Activated CD4-positive, CD25-positive, alpha-beta regulatory T cell treated with anti-CD3 and anti-CD28 coated beads, Interleukin-2, amount 50 U/mL, for 24 hours (primary cell): ENCODE measurements at places on chromosomes 4 and X.

- ATAC-seq, result no peak
These were observed 49.4 kb upstream of the RELL1 start for GRCh38 chr4:37735578-37735977.

- ATAC-seq, result peak; percentile 37
These were observed 2.2 kb downstream of the MID2 start for GRCh38 chrX:107827852-107828251.

- ATAC-seq, result no peak
These were observed 995.7 kb upstream of the PRKX start for GRCh38 chrX:4708970-4709760.

- ATAC-seq, result no peak
These were observed 1.8 kb downstream of the IL15 start for GRCh38 chr4:141638230-141638629.
